AG08396 (cell line): ENCODE measurements at places on chromosomes 16 and 17.

GRCh38 chr16:23279721-23280153 is 22.4 kb upstream of the SCNN1B start:
- no peak for DNase-seq

- DNase-seq: no peak
Measured at GRCh38 chr16:7004266-7004665, 328.4 kb upstream of the RBFOX1 start.

- no peak for DNase-seq
Measured at GRCh38 chr16:12330946-12331345, 354.4 kb downstream of the SNX29 start.

- no peak for DNase-seq
Measured at GRCh38 chr16:87319011-87319410, 1.8 kb upstream of the C16orf95 start.

DNA sequence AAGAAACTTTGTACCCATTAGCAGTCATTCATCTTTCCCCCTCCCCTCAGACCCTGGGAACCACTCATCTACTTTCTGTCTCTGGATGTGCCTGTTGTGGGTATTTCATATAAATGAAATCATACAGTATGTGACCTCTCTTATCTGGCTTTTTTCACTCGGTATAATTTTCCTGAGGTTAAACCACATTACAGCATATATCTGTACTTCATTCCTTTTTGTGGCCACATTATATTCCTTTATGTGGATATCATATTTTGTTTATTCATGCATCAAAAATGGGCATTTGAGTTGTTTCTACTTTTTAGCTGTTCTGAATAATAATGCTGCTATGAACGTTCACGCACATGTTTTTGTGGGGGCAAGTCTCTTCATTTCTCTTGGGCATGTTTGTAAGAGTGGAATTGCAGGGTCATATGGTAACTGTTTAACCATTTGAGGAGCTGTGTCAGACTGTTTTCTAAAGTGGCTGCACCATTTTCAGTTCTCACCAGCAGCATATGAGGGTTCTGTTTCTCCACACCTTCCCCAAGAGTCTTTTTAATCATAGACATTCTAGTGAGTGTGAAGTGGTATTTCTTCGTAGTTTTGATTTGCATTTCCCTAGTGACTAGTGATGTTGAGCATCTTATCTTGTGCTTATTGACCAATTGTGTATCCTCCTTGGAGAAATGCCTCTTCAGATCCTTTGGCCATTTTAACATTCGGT is 3.8 kb downstream of the SNX29 start:
- DNase-seq: no peak
